CD4-positive, alpha-beta T cell (primary cell): ENCODE measurements at places on chromosomes 11 and 22.

GRCh38 chr11:58776891-58777710 is 45.4 kb upstream of the GLYAT start:
- no peak for DNase-seq

DNA sequence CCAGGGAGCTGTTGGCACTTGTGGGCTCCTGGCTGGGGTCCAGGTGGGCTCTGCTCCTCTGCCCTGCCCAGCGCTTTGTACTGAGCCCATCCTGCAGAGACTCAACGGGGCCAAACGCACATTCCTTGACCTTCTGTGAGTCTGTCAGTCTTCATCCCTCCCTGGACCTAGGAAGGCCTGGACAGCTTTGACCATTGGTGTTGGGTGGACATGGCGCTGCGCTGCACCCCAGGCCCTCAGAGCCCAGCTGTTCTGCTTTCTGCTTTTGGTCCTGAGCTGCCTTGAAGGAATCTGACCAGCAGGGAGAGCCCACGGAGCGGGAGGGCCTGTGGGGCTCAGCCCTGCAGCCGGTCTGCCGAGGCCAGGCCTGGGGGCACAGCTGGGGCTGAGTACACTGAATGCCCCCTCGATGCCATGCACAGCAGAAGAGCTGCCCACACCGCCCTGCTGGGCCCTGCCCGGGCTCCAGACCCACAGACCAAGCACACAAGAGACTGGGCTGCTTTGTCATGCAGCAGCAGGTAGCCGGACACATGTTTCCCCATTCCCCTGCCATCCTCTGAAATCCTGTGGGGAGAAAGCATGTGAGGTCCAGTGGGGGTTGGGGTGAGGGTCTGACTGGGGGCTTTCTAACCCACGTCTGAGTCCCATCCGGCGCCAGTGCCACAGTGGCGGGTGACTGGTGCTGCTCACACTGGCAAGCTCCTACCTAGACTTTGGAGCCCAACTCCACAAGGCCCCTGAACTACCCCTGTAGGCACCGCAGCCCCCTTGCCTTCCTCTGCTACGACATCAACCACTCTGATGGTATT is 24.1 kb upstream of the CCDC188 start:
- no peak for DNase-seq

GRCh38 chr11:10375280-10375971 is 70.6 kb downstream of the ADM start:
- no peak for DNase-seq

DNA sequence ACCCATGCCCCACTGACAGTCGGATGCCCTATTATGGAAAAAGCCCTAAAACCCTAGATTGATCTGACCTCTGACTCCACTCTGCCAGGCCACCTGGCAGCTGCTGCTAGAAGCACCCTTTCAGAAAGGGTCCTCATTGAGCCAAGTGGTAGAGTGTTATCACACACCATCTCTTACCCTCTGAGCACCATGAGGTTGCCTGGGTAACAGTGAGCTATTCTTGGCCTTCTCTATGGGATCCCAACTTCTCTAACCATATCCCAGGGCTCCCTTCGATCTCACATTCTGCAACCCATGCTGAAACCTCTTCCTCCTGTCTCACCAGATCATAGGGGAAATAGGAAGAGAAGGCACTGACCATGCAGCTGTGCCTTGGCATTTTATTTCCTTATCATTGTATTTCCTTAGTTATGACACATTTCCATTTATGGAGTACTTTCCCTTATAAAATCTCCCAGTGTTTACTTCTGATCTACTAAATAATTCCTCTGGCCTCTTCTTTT is 52.7 kb downstream of the MPPED2 start:
- DNase-seq, result no peak

- no peak for DNase-seq
Observed at GRCh38 chr11:33027846-33028536, 11.4 kb upstream of the TCP11L1 start.

- no peak for DNase-seq
Observed at GRCh38 chr11:12139144-12139881, 28.9 kb downstream of the MICAL2 start.

DNA sequence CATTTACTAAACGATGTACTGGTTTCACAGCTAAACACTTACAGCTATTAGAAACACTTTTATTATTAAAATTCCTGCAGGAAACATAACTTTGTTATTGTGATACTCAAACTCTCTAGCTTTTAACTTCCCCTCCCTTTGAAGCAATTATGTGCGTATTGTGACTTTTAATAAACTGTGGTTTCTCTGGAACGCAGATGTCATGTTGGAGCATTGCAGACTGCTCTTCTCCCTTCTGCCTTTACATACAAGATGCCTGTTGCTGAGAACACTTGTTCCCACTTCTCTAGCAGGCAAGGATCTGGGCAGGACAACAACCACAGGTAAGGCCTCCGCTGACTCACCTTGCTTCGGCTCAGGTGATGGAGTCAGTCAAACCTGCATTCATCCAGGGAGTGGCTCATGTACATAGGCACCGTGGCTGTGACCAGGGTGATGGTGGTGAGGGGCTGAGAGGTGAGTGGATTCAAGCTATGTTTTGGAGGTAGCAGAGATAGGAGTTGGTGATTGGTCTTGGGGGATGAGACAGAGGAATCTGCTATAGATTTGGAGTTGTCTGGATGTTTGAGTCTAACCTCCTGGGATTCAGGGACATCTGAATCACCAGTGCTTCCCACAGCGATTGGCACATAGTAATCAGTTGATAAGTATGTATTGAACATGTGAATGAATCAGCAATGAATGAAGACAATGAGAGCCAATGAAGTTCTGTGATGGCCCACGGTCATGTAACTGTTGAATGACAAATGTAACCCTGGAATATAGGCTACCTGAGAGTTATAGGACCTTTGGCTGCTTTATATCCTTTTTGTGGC is 106.0 kb downstream of the ADAMTS15 start:
- no peak for DNase-seq

DNA sequence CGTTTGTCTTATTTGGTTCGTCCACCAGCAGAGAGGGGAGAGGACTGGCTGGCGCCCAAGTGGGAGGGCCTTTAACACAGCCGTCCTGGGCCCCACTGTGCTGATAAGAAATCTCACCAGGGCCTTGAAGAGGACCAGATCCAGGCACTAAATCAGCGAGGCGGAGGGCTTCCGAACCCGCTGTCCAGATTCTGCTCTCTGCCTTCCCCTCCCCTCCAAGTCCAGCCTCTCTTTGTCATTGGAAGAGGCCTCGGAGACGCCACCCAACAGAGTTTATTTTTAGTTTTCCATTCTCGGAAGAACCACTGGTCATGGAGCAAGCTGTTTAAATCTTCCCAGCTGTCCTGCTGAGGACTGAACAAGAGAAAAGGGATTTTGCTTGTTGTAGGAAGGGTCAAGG is 9.3 kb upstream of the FXYD6 start:
- no peak for DNase-seq

GRCh38 chr22:17695986-17696385 is 57.4 kb downstream of the BCL2L13 start:
- DNase-seq, result no peak

- DNase-seq, result no peak
Observed at GRCh38 chr11:67671211-67671520, 3.3 kb downstream of the ALDH3B2 start.

DNA sequence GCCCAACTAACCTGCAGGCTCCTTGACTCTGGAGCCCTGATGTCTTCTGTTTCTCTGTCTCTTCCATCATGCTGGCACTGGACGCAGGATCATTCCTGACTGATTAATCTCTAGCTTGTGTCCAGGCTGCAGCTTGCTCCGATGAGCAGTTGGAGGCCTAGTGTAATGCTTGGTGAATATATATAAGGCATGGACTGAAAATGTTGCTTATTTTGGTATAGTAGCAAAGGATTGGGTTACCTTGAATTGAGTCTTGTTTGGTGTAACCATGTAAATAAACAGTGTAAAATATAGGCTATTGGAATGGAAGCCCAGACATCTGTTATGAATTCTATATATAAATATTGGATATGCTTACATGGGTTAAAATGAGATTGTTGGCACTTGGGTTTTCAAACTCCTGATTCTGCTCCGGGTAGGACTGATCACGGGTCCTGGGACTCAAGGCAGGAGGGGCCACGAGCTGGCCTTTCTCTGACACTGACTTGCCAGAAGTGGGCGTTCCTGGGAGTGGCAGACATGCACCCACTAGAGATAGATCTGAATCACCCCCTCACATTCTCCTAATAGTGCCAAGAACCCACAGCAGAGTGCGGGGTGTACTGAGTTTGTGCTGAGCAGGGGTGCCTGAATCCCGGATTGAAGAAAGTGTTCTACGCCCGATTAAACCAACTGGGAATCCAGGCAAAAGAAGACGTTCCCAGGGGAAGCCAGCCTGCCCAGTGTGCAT is 25.8 kb downstream of the LRP5 start:
- no peak for DNase-seq

DNA sequence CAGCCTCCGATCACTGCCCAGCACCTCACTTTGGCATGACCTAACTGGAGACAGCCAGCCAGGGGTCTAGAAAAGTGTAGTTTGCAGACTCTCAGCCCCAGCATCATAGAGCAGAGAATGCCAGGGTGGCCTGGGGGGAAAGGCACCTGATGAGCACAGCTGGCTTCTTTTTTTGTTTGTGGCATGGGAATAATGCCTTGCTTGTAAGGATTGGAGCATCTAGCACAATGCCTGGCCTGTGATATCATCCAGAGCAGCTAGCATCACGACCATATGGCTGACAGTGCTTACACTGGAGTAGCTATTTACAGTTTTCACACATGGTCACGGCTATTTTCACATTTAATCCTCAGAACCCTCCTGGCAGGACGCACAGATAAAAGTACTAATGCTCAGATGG is 594.8 kb upstream of the B3GAT1 start:
- DNase-seq, result no peak

GRCh38 chr11:112173152-112173551 is 2.2 kb upstream of the BCO2 start:
- DNase-seq, result no peak

DNA sequence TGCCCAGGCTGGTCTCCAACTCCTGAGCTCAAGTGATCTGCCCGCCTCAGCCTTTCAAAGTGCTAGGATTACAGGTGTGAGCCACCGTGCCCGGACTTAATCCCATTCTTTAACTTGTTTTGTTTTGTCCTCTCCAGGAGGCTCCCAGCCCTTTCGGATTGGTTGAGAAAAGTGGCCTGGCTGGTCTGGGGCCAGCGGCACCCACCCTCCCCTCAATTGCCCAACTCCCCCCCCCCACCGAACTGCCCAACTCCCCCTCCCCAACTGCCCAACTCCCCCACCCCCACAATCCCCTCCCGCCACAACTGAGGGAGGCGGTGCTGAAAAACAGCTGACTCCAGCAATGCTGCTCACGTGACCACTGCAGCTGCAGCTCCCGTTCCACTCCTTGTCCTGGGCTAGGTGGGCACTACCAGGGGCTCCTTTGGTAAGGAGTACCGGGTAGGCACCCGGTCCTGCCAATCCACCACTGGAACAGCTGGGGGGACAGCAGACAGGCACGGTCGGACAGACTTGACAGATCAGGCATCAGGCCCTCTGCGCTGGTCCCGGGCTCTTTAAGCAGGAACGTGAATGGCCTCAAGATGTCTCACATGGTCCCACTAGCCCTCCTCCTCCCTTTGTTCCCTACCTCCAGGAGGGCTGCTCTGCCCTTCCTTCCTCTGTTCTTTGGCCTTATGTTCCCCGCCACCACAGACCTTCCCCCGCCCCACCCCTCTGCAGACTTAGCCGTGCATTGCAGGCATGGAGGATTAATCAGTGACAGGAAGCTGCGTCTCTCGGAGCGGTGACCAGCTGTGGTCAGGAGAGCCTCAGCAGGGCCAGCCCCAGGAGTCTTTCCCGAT is at the start of gene TCN2:
TCN2 (plus strand) TSS at position 720 of the 845 bp plus-strand sequence. CDS start 158 bp downstream, outside the sequence.
- DNase-seq, result peak; percentile 37

GRCh38 chr22:19060356-19061009 is 61.7 kb downstream of the DGCR2 start:
- DNase-seq, result no peak

GRCh38 chr11:19460718-19461405 is 220.1 kb upstream of the E2F8 start:
- DNase-seq, result no peak

DNA sequence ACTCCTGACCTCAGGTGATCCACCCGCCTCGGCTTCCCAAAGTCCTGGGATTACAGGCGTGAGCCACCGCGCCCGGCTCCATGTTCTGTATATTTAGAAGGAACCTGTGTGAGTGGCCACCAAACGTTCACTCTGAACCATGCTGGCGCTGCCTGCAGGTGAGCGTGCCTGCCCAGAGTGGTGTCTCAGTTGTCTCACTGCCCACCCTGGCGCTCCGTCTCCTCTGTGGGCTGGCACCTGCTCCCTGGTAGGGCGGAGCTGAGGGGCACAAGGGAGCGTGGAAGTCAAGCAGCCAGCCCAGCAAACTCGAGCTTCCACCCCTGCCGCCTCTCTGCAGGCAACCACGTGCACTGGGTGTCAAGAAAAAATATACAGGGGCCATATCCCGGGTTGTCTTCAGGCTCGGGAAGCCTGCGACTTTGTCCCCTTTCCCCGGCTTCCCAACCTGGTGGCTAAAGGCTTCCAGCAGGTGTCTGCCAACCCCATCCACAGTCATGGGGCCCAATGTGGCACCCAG is 16.7 kb downstream of the TXN2 start:
- no peak for DNase-seq
